ENCODE measurements at places on chromosomes 13 and 19.

- DNase-seq, result no peak
Observed at GRCh38 chr19:39566064-39566463, 26.1 kb upstream of the EID2 start.

- DNase-seq, result no peak
Observed at GRCh38 chr13:112836940-112837339, 132.1 kb upstream of the MCF2L start.

- DNase-seq, result no peak
Observed at GRCh38 chr13:110855363-110855762, 59.5 kb downstream of the ANKRD10 start.

DNA sequence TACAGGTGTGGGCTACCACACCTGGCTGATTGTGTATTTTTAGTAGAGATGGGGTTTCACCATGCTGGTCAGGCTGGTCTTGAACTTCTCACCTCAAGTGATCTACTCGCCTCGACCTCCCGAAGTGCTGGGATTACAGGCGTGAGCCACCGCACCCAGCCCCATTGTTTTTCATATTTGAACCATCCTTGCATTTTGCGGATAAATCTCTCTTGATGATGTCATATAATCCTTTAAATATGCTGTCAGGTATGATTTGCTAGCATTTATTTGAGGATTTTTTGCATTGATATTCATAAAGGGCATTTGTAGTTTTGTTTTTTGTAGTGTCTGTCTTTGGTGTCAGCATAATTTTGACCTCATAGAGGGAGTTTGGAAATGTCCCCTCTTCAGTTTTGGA is 5.7 kb downstream of the ZNF101 start:
- DNase-seq, result no peak

DNA sequence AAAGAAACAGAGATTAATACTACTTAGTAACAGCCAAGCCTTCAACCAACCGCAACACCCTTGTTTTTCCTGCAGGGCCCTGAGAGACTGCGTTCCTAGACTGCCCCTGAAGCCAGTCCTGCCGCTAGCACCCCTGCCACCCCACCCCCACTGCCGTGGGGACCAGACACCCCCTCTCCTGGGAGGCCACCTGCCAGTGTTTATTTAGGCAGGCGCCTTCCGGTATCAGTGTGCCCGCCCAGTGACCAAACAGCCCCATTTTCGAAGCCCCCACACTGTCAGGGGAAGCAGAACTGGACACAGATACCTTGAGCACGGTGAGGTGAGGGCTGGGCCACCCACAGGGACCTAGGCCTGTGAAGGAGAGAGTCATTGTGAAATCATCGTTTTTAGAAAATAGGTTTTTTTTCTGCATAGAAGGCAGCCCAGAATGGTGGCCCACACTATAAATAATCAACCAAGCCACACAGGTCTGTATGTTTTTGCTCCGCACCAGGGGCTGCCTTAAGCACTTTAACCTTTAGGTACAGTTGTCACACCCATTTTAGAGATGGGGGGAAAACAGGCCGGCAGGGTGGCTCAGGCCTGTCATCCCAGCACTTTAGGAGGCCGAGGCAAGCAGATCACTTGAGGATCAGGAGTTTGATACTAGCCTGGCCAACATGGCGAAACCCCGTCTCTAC is 3.5 kb upstream of the TLE5 start:
- DNase-seq, result no peak

DNA sequence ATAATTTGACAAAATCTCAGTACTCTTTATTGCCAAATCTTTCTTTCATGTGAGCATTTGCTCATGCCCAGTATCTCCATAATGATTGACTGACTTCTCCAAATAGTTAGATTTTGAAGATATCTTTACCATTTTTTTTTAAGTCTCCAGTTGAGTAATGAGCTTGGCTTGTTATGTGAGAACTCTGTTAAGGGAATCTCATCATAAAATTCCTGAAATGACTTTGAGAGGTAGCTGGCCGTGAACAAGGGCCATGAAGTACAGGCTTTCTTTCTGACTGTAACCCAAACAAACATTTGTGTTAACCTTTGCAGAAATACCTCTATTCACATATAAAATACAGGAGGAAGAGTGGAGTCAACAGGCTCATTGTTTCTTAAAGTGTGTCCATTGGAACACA is 449.7 kb downstream of the IRS2 start:
- DNase-seq, result no peak

GRCh38 chr13:99922631-99923404 is 48.7 kb downstream of the ZIC5 start:
- no peak for DNase-seq

- DNase-seq, result no peak
Observed at GRCh38 chr19:28351761-28352160, 861.2 kb downstream of the UQCRFS1 start.

GRCh38 chr13:93361703-93362102 is 135.1 kb downstream of the GPC6 start:
- DNase-seq, result no peak

DNA sequence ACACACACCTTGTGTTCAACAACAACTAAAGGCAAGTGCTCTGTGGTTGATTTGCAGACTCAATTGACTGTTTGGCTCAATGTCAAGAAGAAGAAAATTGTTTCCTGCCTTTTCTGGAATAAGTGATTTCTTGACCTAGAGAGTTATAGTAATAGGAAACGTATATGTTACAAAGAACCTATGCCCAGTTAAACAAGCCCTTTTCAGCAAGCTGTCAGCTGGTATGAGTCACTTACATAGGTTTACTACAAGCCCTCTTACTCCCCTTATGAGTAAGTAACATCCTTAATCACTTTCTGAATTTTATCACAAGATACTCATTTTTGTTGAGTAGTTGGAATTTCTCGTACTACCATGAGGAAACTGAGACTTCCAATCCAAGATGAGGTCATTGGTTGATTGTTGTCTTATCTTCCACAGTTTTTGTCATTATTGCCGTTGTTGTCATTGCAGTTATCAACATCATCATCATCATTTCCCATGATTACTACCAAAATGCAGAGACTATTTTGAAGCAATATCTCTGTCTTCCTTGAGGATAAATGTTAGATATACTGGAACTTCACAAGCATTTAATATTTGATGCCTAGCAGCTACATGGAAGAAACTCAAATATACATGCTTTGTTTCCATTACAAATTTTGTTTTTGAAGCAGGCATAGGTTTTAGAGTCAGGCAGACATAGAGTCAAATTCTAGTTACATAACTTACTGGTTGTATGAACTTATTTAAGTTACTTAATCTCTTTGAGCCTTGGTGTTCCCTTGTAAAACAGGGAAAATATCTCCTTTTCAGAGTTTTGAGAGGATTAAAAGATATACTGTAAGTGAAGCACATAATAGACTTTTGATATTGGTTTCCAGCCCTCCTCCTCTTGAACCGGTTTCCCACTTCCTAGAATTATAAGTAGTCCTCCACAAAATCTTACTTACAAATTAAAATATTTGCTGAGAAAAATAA is 106.0 kb downstream of the RAP2A start:
- no peak for DNase-seq

DNA sequence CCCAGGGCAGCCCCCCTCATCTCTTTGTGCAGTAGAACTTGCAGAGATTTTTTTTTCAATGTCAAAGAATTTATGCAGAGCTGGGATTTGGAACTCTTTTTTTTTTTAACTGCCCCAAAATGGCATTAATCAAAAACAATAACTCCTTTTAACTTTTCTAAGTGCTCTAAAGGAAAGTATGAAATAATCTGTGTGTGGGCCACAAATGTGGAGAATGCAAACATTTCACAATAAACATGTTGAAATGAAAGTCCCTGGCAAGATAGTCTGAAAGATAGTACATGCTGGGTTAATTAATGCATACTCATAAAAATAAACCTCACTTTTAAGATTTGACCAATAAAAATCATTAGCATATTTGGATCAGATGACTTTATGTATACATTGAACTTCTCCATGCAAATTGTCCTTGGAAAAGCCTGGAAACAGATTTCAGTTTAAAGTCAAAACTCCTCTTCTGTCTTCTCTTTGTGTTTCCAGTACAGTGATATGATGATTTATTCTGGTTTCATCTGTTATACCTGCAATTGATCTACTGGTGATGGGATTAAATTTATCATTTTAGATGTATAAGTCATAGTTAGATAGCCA is 30.5 kb upstream of the ZNF536 start:
- no peak for DNase-seq

DNA sequence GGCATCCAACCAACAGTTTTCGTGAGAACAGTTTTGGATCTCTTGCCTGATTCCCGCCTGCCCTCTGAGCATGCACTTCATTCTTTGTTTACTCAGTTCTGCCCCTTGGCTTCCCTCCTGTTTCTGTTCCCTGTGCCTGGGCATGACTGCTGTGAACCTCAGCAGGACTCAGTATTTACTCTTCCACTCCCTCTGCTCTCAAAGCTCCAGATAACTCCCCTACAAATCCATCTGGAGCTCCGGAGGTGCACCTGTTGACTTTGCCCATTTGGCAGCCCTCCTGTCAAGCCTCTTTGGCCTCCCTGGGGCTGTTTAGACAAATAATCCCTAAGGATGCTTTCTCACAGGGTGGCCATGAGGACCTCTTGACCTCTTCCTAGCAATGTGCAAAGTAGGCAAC is 34.2 kb upstream of the ARGLU1 start:
- no peak for DNase-seq

- no peak for DNase-seq
Observed at GRCh38 chr13:97753942-97754670, 199.4 kb upstream of the IPO5 start.

DNA sequence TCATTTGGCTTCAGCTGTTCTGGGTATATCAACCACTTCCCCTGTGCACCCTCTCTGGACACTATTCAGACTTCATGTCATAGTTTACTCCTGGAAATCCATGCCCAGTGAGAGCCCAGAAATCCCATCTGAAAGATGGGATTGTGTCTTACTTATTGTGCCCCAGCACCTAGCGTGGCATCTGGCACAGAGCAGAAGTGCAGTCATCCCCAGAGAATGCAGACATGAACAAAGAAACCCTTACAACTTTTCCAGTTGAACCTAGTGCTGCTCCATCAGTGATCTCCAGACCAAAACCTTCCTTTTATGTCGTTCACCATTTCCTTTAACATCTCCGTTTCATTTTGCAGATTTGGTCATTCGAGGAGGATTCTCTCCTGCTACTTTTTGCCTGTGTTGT is 60.6 kb downstream of the MBNL2 start:
- no peak for DNase-seq

GRCh38 chr19:48481846-48482639 is 12.9 kb downstream of the CYTH2 start:
- no peak for DNase-seq

DNA sequence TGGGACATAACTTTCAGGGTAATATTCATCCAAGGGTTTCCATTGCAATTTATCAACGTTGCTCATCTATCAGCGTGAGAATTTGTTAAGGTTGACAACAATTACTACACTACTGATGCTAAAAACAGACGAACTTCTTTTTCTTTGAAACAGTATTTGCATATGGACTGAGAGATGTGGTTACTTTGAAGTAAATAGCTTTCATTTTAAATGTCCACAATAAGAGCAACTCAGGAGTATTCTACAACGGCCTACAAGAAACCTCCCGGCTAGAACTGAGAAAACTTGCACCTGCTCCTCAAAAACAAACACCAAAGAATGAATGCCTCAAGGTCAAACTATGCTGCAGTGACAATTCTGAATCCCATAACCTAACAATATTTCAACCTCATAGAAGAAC is 238.4 kb downstream of the IRS2 start:
- DNase-seq, result no peak

DNA sequence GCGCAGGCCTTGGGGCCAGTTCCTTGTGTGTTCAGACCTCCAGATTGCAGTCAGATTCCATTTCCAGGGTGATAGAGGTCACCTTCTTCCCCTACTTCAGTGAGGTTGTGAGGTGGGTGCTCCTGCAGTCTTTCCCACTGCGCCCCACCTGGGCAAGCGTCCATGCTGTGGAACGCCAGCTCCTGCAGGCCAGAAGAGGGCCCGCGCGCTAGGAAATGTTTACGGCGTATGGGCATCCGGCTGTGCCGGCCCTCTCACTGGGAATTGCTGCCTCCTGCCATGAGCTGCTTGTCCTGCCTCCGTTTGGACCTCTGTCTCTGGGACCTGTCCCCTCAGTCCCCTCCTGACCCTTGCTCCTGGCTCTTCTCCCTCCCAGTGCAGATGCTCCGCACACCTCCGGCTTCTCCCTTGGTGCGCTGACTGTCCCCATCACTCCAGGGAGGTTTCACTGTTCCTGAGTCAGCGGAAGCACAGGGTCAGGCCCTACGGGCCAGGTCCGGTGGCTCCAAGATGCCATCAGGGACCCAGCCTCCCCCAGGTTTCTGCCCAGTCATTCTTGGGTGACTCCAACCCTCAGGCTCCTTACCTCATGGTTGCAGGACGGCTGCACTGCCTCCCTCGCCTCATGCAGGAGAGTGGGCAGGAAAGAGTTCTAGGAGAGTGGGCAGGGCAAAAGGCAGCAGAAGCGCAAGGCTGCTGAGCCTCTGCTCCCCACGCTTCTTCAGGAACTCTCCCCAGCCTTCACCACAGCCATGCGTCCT is 56.6 kb downstream of the SMARCA4 start:
- no peak for DNase-seq

DNA sequence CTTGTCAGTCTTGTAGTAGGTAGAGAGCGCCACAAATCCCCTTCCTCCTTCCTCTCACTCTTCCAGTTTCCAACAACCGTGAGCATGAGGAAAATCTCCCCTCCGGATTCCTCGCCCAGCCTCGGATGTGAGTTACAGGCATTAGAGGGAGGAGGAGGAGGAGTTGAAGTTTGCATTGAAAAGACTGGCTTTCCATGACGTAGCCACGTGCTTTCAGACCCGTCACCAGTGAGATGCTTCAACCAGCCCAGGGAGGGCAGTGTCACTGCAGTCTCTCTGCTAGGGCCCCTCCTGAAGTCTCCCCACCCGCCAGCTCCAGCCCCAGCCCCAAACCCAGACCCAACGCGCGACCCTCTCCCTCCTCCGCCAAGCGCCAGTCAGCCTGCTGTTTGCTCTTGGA is 442 bp upstream of the FGF14 start:
- DNase-seq, result no peak

All from CD4-positive, alpha-beta T cell treated with Interleukin-15 for 4 hours (primary cell).